ENCODE measurements at places on chromosomes 7 and 10.

GRCh38 chr7:100053215-100053614, 3.6 kb downstream of the ZSCAN21 start:
- DNase-seq, result peak; percentile 38

DNA sequence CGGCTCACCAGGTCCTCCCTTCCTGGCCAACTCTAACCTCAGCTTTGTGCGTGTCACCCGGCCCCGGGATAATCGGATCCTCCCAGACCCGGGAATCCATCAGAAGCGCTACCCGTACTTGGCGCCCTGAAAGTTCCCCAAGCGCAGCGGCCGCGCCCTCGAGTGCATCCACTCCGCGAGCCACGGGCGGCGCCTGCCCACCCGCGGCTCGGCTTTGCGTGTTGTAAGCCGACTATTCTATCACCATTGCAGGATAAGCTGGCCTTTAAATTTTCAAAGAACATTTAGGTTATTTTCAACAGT, 35.7 kb upstream of the EBLN1 start:
- no peak for DNase-seq

DNA sequence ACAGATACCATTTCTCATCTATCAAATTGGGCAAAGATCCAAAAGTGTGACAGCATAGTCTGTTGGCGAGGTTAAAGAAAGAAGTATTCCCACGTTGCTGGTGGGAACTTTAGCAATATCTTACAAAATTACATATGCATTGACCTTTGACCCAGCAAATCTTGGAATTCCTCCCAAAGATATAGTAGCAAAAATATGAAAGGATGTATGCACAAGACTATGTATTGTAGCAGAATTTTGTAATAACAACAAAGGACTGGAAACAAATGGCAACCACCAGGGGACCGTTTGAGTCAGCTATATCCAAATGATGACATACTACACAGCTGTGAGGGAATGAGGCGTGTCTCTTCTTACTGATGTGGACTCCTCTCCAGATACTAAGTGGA, 50.2 kb downstream of the KCNH2 start:
- DNase-seq, result peak; percentile 25

GRCh38 chr10:2839081-2839725, 228.1 kb upstream of the PFKP start:
- DNase-seq, result no peak

- no peak for DNase-seq
These were observed 55.4 kb upstream of the RAB11FIP2 start for GRCh38 chr10:118102121-118102520.

DNA sequence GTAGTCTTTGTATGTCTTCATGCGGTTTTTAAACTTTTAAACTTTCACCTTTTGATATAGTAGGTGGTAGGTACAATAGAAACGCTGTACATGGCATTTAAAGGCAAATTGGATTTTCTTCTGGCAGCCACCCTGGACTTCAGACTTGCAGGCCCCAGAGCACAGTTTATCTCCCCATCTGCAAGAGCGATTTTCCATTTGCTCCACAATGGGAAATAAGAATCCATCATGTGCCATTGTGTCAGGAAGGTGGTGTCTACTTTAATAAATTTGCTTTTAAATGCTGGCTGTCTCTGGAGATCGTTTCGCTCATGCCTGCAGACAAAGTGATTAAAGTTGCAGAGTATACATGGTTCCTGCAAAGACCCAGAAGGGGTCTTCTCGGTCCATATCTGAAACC, 38.9 kb downstream of the UNC5B start:
- DNase-seq, result no peak

GRCh38 chr7:151390598-151391357, 19.1 kb downstream of the WDR86 start:
- no peak for DNase-seq

DNA sequence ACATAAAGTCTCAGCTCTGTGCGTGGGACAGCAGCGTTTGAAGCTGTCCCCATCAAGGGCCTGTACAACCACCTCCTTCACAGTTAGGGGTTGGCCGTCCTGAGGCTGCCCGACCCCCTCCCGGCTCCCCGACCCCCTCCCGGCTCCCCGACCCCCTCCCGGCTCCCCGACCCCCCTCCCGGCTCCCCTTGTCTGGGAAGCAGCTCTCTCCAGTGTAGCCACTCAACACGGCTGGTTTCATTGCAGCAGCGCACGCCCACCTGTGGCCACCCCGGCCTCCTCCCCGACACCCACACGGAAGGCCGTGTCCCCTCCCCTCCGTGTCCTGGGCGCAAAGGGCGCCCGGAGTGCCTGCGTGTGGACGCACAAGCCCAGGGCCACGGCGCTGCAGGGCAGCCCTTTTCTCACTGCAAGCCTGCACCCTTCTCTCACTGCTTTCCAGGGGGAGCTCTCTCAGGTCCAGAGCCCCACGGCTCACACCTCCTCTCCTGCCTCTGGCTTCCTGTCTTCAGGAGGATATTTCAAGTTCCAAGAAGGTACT, 20.9 kb upstream of the FAM20C start:
- DNase-seq, result no peak

- no peak for DNase-seq
These were observed 180.2 kb upstream of the FZD1 start for GRCh38 chr7:91083855-91084644.

DNA sequence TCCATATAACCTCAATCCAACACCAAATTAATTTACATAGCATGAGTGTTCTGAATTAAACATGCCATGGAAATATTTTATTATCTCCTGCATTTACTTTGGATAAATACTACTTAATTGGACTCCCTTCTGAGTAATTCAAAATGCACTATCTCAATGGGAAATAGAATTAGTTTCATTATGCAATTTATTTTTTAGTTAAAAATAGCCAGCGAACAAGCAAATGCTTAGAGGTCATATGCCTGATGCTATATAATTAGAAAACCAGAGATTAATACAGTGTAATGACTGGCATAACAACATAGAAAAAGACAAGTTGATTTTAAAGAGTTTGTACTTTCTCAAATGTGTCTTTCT, 161.0 kb upstream of the LAMB4 start:
- DNase-seq, result no peak

GRCh38 chr7:79666472-79666871, 213.0 kb upstream of the MAGI2 start:
- DNase-seq, result no peak

- no peak for DNase-seq
These were observed 480.6 kb downstream of the IPMK start for GRCh38 chr10:57786850-57787750.

DNA sequence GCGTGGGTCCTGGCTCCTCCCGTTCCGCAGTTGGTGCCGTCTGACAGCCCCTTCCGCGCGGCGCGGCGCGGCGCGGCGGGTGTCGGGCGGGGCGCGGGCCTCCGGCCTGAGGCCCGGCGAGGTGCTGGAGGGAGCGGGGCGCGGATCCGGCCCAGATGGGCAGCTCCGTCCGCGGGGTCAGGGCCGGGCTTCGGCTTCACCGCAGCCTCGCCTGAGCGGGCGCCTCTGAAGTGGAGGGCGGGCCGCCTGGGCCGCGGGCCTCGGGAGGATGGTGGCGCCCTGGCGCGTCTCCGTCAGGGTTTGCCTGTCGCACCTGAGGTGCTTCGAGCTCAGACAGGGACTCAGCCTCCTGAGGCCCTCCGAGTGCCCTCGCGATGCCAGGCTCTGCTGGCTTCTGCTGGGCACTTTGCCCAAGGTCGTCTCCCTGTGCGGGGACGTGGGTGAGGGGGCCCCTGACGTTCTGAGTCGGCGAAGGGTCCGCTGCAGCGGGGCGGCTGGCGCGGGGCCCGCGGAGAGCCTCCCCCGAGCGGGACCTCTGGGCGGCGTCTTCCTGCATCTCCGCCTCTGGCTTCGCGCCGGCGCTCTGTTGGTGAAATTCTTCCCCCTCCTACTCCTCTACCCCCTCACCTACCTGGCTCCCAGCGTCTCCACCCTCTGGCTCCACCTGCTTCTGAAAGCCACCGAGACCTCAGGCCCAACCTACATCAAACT, 473 bp downstream of the ADCK2 start:
- DNase-seq, result no peak

- DNase-seq, result no peak
These were observed 26.6 kb upstream of the DDC start for GRCh38 chr7:50591480-50592438.

GRCh38 chr10:59366290-59366689, 3.9 kb upstream of the FAM13C start:
- no peak for DNase-seq

DNA sequence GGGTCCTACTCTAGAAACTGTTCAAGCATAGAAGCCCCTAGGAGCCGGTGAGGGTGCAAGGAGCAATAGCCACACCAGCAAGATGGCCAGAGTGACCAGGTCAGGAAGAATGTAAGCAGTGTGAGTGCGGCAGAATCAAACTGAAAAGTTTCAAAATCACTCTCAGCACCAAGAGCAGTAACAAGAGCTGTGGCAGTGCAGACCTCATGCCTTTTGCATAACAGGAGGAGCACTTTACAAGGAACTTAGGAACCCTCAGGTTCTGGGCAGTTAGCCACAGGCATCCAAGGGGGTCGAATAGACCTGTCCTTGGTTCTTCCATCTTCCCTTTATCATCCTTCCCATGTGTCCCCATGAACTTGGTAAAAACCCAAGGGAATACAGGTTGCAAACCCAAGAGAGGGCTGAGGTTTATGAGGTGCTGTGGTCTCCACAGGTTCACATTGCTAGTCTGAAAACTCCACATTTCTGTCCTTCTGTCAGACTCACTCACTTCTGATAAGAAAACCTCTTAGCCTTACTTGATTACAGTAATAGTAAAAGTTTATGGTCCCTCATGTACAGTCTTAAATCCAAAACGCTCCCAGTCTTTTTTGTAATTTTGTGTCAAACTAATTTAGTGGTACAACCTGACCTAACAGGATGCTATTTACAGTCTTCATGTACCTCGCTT, 78.4 kb downstream of the PON1 start:
- no peak for DNase-seq

DNA sequence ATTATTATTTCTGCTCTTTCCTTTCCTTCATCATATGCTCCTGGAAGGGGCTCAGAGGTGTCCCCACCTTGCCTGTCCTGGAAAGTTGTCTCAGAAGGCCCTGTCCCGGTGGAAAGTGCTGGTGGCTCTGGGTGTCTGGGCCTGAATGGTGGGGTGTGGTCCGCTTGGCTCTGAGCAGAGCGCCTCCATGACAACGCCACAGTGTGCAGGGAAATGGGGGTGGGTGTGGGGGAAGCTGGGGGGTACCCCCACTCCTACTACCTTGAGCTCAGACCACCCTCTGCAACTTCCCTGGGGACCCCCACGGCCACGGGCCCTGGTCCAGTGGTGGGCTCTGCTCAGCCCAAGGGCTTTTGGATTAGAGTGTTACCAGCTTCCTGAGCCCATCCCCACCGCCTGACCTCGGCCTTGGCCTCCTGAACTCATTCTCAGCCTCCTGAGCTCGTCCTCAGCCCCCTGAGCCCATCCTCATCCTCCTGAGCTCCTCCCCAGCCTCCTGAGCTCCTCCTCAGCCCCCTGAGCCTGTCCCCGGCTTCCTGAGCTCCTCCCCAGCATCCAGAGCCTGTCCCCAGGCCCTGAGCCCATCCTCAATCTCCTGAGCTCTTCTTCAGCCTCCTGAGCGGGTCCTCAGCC, 106.4 kb upstream of the FAM20C start:
- no peak for DNase-seq

DNA sequence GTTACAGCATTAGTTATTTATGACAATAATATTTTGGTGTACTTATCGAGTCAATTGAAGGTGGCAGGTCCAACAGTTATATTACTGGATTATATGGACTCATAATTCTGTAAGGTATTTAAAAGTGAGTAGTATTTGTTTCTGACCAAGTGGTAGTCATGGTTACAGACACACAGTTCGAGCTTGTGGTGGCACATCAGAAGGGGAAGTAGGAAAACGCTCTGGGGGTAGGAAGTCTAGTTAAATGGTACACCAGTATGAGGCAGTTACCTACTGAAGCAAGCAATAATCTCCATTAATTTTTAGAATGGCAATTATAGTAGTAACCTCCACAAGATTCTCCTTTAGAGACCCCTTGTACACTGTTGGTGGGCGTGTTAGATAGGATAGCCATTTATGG, 541.2 kb downstream of the ETV1 start:
- no peak for DNase-seq

- no peak for DNase-seq
These were observed 385.6 kb upstream of the PHF14 start for GRCh38 chr7:10588084-10588483.

DNA sequence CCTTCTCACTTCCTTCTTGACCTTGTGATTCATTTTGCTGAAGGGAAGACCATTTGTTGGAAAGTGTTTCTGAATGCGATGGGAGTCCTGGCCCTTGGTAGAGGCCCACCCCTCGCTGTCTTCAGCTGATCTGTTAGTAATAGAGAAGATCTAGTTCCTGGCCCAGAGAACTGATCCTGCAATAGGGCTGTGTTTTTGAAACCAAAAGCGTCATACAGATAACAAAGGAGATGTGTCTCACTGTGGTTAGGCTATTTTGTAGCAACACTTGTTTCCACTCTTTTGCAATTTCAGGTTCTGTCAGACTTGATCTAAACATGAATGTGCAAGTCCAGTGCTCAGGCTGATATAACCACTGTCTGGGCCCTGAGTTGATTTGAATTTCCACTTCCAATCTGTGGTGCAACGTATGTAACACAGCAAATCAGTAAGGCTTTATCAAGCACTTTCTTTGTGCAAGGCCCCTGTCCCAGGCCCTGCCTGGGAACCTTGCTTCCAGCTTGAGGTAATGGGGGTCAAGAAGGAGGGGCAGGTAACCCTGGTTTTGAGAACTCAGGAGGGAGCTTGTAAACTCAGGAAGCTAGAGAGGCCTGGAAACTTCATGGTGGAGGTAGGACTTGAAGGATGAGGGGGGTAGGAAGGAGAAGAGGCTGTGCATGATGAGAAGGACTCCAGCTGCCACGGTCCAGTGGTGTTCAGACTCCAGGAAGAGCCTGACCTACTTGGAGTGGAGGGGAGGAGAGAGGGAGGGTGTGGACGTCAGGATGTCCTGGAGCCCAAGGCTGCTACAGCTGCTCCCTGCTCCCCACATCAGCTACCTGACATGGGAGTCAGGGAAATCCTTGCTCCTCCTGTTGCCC, 42.2 kb upstream of the SRGN start:
- DNase-seq, result peak; percentile 94

DNA sequence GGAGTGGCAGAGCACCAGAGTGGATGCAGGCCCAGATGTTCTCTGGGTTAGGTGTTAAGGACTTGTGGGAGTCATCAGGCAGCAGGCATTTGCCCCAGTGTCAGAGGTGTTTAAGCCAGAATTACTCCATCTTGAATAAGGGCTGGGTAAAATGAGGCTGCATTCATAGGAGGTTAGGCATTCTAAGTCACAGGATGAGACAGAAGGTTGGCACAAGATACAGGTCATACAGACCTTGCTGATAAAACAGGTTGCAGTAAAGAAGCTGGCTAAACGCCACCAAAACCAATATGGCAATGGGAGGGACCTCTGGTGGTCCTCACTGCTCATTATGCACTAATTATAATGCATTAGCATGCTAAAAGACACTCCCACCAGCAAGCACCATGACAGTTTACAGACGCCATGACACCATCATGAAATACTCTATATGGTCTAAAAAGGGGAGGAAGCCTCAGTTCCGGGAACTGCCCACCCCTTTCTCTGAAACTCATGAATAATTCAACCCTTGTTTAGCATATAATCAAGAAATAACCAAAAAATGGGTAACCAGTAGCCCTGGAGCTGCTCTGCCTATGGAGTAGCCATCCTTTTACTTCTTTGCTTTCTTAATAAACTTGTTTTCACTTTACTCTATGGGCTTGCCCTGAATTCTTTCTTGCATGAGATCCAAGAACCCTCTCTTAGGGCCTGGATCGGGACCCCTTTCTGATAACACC, 882 bp upstream of the LRRC61 start:
- DNase-seq, result peak; percentile 83
